ENCODE measurements at places on chromosomes 12 and 14. TPM values are rescaled to one million over a fixed set of nuclear protein-coding genes. Genes with fewer than 3 reads are reported as not detected.

DNA sequence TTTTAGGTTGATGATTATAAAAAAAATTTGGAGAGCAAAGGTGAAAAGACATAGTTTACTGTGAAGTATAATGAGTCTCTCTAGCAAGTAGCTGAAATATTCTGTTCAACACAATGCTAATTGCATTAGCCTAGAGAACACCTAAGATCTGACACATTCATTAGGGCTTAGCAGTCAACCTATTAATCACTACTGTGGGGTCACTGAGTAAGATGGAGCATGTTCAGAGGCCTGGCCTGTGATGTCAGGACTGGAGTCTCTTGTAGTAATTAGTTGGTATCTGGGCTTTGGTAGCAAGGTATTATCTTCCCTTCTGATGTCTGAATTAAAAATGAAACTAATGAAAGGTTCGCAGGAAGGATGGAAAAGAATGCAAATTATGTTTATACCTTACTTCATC lies 112.7 kb downstream of the SLC16A7 start:
- no peak for DNase-seq

GRCh38 chr12:71504476-71504875 lies 64.9 kb downstream of the LGR5 start:
- DNase-seq = no peak

- DNase-seq = no peak
Measured at GRCh38 chr12:107921062-107921461, 146.6 kb downstream of the ASCL4 start.

DNA sequence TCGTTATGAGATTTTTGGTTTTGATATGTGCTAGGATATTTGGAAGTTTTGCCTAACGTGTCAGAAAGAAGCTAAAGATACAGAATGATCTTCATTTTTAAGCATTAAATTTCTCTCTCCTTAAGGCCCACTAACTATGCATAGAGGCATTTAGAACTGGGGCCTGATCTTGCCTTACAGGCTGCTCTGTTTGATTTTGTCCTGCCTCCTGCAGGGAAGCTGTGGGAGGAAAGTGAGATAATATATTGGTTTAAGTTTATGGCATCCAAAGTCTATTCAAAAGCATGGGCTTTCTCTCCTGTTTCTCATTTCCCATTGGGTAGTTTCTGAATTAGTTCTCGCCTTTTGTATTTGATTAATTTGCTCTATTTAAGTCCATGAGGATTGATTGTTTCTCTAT lies 250.3 kb upstream of the FBXO33 start:
- DNase-seq = no peak

DNA sequence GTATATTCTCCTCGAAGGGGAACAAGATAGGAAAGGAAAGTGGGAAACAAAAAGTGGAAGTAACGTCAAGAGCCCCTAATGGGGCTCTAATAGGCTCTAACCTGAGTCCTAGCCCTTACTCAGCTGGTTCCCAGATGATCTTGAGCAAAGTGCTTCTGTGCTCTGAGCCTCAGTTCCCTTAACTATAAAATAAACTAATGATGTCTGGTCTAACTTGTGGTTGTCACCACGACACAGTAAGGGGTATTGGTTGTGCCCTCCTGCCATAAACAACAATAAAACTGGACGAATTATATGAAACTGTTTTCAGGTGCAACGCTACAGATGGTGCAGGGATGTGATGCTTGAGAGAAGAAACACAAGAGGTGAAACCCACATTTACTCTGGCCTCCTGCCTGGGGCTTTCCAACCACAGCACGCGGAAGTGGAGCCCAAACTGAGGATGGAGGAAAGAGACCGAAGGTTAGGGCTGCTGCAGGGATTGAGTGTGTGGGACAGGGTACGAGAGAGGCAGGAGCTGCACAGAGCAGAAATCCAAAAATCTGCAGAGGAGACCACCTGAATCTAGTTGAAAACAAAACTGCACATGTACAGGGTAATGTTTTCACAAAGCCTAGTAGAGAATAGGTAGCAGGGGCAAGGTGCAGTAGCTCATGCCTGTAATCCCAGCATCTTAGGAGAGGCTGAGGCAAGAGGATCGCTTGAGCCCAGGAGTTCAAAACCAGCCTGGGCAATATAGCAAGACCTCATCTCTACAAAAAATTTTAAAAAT lies 45.6 kb upstream of the BCL2L14 start:
- no peak for DNase-seq

- DNase-seq = no peak
Measured at GRCh38 chr12:95870897-95871296, 12.1 kb downstream of the SNRPF start.

DNA sequence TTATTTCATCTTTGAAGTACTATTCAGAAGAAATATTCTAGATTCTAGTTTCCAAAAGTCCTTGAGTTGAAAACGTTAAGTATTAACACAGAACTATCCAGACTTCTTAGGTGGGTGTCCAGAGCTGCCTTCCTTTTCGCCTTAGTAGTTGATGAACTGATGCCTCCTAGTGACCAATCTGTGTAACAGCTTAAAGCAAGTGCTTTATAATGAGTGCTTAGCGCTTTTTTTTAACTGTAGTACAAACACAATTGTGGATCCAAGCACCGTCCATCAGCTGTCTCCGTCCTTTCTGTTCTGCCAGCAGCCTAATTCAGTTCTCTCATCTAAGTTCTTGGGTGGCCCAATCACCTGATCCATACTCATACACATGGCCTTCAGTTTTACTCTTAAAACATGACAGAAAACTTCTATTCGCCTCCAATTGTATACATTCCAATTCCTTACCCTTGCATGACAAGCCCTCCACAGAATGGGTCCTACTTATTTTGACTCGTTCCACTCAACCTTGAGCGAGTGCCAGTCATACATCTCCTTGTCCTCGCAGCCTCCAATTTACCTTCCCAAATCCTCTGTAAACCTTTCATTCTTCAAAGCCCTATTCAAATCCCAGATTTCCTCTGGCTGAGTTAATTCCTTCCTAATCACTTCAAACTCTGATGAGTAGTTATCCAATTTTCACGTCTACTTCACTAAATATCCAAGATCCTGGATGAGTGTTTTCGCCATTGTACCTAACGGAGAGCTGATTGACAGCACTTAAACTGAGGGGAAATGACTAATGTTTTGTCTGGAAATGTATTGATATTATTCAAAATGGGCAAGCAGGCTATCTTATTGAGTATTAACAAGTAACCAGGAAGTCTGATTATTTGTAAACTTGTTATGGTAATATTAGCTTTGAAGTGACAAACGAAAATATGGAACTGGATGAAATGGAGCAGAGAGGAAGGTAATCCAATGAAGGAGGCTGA lies 5.8 kb upstream of the PHLDA1 start:
- DNase-seq = peak; percentile 84

- DNase-seq = no peak
Measured at GRCh38 chr12:8891976-8892375, 22.3 kb upstream of the PHC1 start.

- DNase-seq = peak; percentile 78
Measured at GRCh38 chr14:104976198-104977007, 1.8 kb downstream of the AHNAK2 start.

DNA sequence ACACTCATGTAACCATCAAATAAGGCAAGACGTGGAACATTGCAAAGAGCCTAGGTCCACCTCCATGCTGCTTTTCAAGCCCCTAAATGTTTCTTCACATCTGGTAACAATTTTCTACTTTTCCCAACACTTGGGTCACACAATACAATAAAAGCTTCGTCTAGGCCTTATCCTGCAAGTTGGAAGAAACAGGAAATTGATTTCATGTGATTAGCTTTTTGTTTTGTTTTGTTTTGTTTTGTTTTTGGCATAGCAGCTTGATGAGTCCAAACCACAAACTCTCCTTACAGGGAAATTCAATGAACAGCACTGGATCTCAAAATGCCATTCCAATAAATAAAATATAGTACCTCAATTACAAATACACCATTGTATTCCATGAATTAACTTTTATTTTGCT lies 19.3 kb downstream of the TAS2R50 start:
- no peak for DNase-seq

GRCh38 chr12:22738945-22739344 lies 114.0 kb downstream of the ETNK1 start:
- DNase-seq = no peak

GRCh38 chr14:106619606-106620005 lies 1093.2 kb downstream of the TMEM121 start:
- no peak for DNase-seq

DNA sequence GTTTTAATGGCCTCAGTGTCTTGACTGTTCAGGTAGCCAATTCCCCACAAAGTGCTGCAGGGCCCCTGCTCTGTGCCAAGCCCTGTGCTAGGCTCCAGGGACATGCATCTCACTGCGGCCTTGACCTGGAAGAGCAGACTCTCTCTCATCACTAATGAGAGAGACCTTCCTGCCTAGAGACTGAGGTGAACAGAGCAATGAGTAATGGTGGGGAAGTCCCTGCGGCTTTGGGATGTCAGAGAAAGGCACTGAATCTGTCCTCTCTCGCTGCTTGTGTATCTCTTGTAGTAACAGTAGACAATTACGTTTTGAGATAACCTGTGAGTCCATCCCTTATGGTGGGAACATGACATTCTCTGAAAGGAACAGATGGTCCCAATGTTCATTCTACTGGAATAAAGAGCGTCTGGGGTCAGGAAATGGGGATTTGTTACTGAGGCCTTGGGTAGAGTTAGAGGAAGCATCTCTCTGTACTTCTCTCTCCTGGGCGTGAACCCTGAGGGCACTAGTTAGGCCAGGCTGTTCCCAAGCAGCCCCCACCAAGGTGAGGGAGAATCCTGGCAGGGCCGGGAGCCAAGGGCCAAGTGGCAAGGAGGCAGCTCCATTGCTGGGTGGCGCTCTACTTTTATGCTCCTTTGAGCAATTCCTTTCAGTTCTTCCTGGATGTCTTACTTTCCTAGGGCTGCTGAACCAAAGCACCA lies 13.5 kb downstream of the NFATC4 start:
- no peak for DNase-seq

GRCh38 chr14:33899723-33900341 lies 51.0 kb downstream of the EGLN3 start:
- DNase-seq = no peak

DNA sequence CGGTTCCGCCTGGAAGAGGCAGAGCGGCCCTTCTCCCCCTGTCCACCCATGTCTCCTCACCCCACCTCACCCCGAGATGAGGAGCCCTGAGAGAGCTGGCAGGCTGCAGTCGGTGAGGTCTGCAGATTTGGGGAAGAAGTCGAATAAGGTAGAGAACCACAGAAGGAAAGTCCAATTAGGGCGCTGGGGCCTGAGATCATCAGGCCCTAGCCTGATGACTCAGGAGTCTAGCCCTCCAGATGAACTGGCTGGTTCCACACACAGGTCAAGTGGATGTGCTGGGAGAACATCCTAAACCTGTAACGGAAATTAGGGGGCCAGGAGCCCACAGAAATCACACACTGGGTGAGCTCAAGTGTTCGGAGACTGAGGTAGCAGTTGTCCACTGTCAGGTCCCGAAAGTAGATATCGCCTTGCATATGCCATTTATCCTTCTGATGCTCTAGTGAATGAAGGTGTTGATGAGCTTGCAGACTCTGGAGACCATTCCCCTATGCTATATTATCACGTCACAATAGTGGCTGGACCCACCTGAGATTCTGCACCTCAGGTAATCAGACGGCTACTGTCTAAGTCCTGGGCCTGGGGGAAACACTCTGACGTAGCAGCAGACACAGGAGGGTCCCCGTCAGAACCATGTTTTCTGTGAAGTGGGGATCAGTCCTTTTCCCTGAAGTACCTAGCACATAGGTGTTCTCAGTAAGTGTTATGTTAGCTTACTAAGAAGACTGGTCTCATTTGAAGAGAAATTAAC lies 886 bp upstream of the METTL17 start:
- DNase-seq = no peak

DNA sequence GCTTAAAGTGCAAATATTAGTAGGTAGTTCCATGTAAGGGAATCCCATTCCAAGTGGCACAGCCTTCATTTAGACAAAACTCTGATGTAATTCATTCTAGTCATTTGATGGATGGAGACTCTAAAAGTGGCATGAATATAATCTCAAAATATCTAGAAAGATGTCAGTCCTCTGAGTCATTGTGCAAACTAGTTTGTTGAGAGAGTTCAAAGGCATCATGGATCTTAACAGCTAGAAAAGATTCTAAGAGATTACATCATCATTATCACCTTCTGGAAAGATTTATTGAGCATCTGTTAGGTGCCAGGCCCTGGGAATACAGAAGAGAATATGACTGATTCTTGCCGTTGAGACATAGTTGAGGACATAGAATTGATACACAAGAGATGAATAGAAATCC lies 30.7 kb downstream of the CRADD start:
- peak; percentile 33 for DNase-seq

DNA sequence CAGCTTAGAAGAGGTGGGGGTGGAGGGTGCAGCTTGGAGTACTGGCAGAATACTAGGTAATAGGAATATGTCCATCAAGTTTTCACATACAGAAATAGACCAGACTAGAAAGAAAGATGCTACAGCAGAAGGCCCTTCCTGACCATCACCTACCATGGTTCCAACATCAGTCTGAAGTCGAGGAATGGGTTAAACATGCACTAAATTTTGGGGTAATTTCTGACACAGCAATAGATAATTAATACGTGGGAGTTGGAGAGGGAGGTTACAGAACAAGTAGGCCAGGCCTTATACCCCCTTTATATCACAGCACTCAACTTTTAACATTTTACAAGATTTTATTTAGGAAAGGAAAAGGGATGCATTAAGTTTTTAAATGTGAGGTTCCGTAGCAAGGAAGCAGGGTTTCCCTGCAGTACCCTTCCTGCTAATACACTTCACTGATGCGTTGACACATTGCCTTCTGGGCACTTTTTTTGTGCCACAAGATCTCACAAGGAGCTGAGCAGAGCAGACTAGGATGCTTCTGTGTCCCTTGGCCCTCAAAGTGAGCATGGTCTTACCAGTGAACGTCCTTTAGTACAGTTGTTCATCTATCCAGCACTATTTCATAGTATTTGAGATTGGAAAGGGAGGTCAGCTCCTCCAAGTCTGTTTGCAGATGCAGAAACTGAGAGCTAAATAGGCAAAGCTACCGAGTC lies 50.8 kb downstream of the EID3 start:
- DNase-seq = no peak

DNA sequence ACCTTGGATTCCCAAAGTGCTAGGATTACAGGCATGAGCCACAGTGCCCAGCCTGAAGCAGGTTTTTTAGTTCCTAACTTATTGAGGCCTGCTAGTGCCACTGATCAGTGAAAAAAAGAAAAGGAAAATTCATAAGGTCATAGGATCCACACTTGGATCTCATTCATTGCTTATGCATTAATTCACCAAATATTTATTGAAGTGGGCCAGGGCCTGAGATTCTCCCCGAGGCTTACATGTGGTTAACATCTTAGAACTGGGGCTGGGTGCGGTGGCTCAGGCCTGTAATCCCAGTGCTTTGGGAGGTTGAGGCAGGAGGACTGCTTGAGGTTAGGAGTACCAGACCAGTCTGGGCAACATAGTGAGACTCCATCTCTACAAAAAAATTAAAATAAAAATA lies 29.5 kb upstream of the MAP1LC3B2 start:
- no peak for DNase-seq

Gene NRIP2
- total RNA-seq = not detected

Gene FLRT2
- total RNA-seq = 45.0 TPM

Gene CLEC14A
- not detected for total RNA-seq

Gene MYH6
- not detected for total RNA-seq

Gene AQP6
- total RNA-seq = 0.17 TPM

Gene GLRX5
- total RNA-seq = 56.4 TPM

Gene GABARAPL1
- 42.7 TPM for total RNA-seq

Gene PLXNC1
- not detected for total RNA-seq

Gene DEGS2
- not detected for total RNA-seq

Gene TRIP11
- total RNA-seq = 28.9 TPM
